ENCODE measurements at places on chromosomes 6 and 20. TPM values are rescaled to one million over a fixed set of nuclear protein-coding genes. Genes with fewer than 3 reads are reported as not detected.

The MCCD1 gene
- not detected for total RNA-seq

The SNX21 gene
- 2.1 TPM for total RNA-seq

The PRRT1 gene
- total RNA-seq, result 0.77 TPM

The TMEM217 gene
- 9.6 TPM for total RNA-seq

The OR2H2 gene
- not detected for total RNA-seq

The TBXT gene
- not detected for total RNA-seq

The PPP1R11 gene
- total RNA-seq, result 53.3 TPM

The REM1 gene
- total RNA-seq, result not detected

The MAFB gene
- total RNA-seq, result not detected

The BPI gene
- total RNA-seq, result not detected

The DNAAF9 gene
- 0.66 TPM for total RNA-seq

The GSTA2 gene
- not detected for total RNA-seq

The CST5 gene
- not detected for total RNA-seq

The GPX5 gene
- not detected for total RNA-seq

The POPDC3 gene
- total RNA-seq, result not detected

The PSORS1C1 gene
- total RNA-seq, result 3.2 TPM

Data from activated naive CD4-positive, alpha-beta T cell treated with anti-CD3 and anti-CD28 coated beads, Interleukin-2, amount 50 U/mL, for 72 hours (primary cell).